ENCODE measurements at places on chromosomes 11 and 22.

GRCh38 chr11:130801333-130802122 is 114.8 kb downstream of the SNX19 start:
- no peak for DNase-seq

GRCh38 chr11:69353696-69354544 is 60.0 kb downstream of the MYEOV start:
- no peak for DNase-seq

- no peak for DNase-seq
These were observed 10.1 kb upstream of the BLID start for GRCh38 chr11:122126024-122126688.

DNA sequence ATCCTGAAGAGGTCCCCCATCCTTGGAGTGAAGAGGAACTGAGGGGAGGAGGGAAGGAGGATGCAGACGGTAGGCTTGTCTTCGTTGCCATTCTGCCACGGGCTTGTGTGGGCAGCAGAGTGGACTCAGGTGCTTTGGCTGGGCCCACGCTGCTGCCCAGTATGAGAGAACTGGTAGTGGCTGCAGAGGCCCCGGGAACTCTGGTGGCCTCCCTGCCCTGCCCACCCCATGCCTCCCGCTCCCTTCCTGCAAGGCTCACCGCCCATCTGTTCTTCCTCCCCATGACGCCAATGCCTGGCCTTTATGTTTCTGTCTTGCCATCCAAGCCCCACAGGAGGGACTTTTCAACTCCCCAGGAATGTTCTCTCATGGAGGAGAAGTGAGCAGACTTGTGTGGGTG is 157.4 kb downstream of the DSCAML1 start:
- DNase-seq: no peak

GRCh38 chr22:18088825-18089568 is 11.2 kb downstream of the PEX26 start:
- DNase-seq: no peak

DNA sequence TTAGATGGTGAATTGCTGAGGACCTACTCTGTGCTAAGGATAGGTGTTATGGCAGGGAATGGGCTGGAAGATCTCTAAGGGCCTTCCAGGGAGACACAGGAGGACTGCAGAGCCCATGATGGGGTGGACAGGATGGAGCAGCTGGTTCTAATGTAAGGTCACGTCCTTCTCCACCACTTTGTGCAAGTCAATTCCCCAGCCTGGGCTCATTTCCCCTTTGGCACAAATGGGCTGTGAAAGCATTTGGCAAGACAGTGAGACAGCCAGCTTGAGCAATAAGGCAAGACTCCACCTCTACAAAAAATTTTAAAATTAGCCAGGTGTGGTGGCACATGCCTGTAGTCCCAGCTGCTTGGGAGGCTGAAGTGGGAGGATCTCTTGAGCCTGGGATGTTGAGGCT is 81.4 kb upstream of the THY1 start:
- DNase-seq: no peak

DNA sequence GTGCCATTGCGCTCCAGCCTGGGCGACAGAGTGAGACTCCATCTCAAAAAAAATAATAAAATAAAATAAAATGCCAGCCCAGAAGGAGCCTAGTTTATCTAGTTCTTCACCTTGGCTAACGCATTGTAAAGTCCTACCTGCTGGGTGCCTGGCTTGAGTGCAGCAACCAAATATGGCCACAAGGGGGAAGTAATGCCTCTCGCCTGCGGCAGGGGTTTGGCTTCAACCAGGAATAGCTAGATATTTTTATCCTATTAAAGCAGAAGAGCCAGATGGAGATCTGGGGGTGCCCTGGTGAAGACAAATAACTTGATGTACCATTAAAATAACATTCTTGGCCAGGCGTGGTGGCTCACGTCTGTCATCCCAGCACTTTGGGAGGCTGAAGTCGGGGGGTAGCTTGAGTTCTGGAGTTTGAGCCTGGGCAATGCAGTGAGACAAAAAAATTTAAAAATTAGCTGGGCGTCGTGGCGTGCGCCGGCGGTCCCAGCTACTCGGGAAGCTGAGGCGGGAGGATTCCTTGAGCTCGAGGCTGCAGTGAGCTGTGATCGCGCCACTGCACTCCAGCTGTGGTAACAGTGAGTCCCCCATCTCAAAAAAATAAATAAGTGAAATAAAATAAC is 20.6 kb upstream of the PLEKHB1 start:
- DNase-seq: peak; percentile 89

DNA sequence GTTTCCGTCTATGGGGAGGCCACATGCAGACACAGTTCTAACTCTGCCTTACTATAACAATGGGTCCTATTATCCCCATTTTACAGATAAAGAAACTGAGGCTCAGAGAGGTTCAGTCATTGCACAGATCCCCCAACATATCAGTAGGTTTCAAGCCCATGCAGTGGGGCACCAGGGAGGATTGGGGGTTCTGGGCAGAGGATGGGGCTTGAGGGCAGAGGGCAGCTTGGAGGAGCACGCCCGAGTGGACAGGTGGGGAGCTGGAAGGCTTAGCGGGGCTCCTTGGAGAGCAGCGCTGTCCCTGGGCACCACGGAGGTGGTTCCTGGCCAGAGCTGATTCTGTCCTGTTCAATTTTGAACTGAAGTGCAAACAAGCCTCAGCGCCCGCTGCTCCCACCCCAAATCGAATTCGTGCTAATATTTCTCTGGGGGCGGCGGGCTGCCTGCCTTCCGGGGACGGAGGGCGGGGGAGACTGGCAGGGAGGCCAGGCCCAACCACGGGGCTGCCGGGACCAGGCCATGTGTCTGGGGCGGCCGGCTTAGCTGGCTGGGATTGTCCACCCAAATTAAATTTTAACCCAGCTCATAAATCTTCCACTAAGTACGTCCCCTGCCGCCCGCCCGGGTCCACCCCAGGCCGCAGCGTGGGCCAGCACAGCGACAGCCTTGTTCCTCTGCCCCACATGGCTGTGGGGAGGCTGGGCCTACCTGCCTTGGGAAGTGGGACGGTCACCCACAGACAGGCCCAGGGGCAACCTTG is 49.4 kb downstream of the FLRT1 start:
- DNase-seq: no peak

GRCh38 chr22:20026204-20026908 is 5.4 kb downstream of the TANGO2 start:
- DNase-seq: no peak

DNA sequence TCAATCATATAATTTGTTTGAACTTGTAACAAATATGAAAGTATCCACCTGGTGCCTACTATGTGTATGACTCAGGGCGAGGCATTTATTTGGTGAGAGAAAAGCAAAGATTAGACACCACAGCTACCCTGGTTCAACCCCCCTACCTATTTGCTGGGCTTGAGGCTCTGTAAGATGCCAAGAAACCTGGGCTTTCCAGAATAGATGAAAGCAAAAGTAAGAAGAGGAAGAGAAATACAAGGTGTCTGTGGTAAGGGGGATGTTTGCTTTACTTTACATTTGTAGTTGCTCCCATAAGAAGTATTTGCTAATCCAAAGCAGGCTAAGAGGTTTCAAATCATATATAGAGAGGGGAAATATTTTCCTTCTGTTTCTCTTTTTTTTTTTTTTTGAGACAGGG is 61.7 kb downstream of the DDI1 start:
- DNase-seq: no peak

DNA sequence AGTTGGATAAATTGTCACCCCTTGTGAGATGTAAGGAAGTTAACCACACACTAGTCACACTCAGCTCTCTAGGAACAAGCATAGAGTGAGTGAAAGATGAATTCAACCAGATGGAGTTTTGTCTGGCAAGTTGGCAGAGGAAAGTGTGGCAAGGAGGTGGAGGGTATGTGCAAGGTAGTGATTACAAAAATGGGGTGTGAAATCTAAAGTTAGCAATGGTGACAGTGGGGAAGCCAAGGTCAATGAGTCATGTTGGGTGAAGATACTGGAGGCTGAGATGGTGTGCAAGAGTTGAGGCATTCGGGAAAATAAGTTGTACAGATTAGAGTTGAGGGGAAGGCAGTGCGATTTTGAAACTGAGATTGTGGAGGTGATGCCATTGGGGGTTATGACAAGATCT is 33.7 kb downstream of the MRGPRX2 start:
- DNase-seq: no peak

DNA sequence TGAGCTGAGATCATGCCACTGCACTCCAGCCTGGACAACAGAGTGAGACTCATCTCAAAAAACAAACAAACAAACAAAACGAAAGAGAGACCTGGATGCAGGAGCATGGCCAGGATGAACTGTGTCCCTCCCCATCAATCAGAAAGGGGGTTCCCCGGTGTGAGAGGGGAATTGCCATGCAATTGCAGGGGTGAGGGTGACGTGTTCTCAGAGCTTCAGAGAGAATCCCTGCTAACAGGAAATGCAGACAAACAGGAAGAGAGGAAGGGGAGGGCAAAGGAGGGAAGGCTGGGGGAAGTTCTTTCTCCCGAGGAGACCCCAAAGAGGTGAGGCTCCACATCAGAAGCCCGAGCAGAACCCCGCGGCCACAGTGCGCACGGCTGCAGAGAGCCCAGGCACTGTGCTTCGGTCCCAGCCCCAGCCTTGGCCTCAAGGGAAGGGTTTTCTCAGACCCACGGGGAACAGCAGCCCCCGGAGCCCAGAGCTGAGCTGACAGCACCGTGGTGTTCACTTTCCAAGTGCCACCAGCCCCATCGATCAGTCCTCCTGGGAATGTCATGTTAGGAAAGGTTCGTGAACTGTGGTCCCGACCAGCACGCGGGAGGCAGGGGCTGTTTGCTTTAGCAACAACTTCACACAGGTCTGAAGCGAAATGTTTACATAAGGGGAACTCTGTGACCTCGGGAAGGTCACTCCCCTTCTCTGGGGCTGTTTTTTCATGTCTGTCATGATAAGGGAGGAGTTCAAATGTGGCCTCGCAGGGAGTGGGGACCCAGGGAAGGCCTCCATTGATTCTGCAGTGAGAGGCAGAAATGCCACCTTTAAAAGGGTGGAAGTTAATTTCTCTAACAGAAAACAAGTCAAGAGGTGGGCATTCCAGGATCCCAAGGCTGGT is 108.0 kb upstream of the ANO1 start:
- no peak for DNase-seq

- DNase-seq: no peak
These were observed 2.9 kb upstream of the FOSL1 start for GRCh38 chr11:65903068-65903481.

GRCh38 chr11:28759311-28759710 is 651.1 kb downstream of the METTL15 start:
- no peak for DNase-seq

- DNase-seq: no peak
These were observed 87.5 kb downstream of the AMOTL1 start for GRCh38 chr11:94855666-94856065.

DNA sequence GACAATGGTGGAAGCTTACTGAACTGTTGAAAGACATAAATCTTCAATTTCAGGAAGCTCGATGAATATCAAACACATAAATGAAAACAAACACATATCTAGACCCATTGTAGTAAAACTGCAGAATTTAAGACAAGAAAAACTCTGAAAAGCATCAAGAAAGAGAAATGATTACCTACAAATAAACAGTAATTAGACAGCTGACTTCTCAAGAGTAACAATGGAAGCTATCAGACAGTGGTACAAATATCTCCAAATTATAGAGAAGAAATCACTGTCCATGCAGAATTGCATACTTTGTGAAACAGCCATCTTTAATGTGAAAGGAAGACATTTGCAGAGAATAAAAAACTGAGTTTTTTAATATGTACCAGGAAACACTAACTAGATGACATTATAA is 45.7 kb downstream of the ANO3 start:
- no peak for DNase-seq

DNA sequence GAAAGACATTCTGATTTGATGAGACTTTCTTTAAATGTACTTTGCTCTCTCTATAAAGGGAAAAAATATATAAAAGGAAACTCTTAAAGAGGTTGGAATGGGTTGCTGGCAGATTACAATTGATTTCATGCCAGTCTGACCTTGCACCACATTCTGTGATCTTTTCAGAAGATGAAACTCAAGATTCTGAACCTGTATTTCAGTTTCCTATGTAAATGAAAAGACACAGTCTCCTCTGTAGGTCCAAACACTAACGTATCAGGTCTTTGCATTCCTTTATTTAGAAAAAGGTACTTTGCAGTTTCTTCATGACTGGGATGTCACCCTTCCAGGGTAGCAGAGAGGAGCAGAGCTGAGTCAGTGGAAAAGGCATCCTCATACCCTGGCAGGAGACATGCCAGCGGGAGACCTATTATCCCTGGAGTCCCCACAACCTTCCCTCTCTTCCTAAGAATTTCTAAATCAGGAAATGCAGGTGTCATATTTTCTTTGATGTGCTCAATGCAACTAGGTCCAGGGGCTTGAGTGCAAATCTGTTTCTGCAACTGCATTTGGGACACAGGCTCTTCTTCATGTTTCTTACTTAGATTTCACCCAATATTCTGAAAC is 282.6 kb downstream of the CADM1 start:
- no peak for DNase-seq

- DNase-seq: peak; percentile 52
These were observed 52.9 kb downstream of the ST14 start for GRCh38 chr11:130212431-130212961.

GRCh38 chr22:46748206-46748907 is 10.3 kb upstream of the CERK start:
- DNase-seq: no peak

DNA sequence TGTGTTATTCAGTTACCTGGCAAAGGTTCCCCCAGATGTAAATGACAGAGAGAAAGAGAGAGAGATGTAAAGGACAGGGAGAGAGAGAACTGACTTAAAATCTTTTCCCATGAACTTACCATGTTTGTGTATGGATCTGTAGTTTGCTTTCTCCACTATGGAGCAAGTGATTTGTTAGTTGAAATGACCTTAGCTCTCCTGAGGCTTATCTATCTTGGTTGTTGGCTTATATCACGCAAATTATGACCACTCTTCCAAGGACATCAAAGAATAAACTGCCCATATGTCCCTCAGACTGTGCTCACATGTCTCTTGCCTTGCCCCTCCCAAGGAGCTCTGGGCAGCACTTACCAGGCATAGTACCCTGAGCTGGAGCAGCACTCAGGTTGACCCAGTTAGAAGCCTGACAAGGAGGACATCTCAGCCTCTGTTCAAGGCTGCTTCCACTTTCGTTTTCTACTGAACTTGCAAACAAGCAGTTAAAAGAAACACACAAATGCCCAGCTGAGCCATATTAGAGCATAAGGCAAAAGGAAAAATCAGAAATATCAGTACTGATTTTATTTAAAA is 95.3 kb upstream of the RCN1 start:
- no peak for DNase-seq

- DNase-seq: no peak
These were observed 375 bp downstream of the BSCL2 start for GRCh38 chr11:62706850-62707247.

- DNase-seq: no peak
These were observed 12.2 kb downstream of the MRGPRF start for GRCh38 chr11:69000831-69001242.

DNA sequence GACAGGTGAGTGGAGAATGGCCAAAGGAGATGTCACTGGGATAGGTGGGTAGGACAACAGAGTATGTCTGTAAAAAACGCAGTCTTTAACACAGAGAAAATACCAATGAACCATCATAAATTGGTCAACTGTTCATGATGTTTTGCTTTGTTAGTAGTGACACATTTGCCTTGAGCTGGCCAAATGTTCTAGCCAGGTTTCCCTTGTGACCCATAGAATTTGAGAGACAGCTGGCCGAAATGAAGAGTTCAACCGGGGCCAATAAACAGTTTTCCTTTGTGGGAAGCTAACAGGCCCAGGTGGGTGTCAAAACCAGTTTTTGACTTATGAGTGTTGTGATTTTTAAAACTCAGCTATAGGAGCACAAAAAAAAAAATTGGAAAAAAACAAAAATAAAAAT is 116.6 kb upstream of the BID start:
- no peak for DNase-seq

All from D341Med (cell line).